ENCODE measurements at places on chromosomes 3 and 15.

DNA sequence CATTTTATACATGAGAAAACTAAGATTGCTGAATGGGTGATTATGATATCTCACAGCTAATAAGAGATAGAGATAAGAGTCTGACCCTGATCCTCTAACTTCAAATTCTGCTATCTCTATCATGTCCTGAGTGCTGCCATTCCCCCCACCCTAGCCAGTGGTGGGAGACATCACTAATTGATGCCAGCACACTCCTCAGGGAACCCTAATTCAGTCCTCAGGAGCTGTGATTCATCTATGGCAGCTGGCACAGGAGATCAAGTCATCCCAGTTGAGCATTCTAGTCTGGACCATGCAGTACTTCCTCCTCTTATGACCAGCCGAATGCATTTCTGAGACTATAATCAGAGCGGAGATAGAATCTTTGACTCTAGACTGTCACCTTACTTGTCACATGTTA is 71.9 kb downstream of the SYNM start:
- no peak for DNase-seq

GRCh38 chr15:50365570-50365969 is 10.6 kb upstream of the GABPB1 start:
- DNase-seq, result no peak

DNA sequence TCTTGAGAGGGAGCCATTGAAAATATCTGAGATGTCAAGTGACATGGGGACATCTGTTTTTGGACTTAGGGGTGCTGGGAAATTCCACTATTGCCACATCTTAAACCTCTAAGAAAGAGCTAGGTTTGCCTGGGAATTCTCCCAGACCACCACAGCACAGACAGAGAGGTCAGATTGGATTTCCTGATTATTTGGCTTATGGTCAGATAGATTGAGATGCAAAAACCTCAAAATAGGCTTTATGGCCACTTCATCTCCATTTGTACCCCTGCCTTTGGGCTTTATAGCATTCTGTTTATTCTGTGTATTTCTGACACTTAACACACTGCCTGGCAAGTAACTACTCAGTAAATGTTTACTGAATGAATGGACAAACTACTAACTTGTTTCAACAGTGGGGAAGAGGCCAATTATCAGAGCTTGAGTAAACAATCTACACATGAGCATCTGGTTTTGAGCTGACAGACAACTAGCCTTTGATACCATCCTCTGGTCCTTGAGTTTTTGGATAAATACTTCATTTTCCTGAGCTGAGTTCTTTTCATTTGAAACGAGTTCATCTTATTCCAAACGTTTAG is 81.8 kb downstream of the TP63 start:
- DNase-seq, result no peak

GRCh38 chr3:62873761-62874710 is 1.2 kb downstream of the CADPS start:
- no peak for DNase-seq

DNA sequence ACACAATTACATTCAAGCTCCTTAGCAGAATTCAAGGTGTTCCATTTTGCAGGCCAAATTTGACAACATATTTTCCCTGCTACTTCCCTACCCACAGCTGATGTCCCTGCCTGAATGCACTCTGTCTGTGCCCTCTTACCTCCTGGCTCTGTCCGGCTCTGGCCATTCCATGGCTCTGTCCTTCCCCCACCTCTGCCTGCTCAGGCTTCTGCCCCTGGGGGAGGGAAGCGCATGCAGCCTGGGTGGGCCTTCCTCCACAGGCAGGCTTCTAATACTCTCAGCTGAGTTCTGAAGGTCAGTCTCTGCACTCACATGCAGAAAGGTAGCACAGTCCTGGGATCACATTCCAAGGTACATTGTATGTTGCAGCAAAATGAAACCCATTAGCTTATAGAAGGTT is 113.6 kb upstream of the CACNA2D3 start:
- no peak for DNase-seq

GRCh38 chr15:79653533-79653932 is 221.4 kb downstream of the MINAR1 start:
- no peak for DNase-seq

GRCh38 chr3:30628901-30629590 is 22.6 kb downstream of the TGFBR2 start:
- no peak for DNase-seq

GRCh38 chr3:62049033-62049432 is 324.3 kb downstream of the FEZF2 start:
- no peak for DNase-seq

DNA sequence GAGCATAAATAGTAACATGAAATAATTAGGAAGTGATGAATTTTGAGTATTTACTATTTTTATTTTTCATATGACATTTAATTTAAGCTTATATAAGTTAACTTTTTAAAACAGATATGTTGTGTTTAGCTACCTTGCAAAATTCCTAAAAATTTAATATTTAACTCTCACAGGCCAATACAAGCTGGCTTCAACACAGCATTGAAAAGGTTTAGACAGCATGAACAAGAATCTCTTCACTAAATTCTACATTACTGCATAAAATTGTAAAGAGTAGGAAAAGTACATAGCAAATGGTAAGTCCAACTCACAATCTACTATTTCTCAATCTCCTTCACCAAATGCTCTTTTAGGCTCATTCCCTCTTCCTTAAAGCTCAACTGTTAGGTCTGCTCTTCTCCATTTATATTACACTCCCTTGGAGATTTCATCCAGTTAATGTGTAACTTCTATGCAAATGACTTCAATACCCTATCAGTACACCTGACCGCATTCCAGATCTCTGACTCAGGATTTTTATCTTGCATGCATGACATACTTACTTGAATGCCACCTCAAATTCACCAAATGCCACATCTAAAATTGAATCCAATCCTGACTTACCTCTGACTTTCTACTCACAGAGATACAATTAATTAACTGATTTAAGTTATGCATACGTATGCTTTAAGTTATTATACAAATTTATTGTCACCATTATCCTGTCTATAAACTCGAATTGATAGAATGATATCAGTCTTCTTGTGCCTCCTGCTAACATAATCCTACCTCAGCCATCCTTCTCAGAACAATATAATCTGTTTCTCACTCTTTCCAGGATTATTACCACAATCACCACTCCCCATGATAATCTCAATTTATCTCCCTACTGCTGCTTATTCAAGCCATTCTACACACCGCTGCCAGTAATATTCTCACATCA is 127.0 kb downstream of the STAG1 start:
- DNase-seq, result no peak

GRCh38 chr3:49785565-49786356 is 581 bp downstream of the IP6K1 start:
- DNase-seq, result peak; percentile 33

DNA sequence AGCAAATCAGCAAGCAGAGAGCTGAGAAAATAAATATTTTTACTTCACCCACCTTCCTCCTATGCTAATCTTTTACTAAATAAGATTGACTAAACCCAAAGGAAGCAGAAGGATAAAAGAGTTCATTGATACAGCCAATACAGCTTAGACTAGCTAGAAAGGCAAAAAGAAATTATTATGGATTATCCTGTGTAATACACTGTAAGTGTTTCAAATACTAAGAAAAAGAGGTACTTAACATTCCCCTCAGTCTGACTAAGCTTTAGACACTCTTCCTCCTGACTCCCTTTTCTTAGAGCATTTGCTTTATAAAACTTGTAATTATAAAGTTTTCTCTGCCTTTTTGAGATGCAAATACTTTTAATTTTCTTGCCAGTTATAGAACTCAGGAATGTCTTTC is 848.9 kb upstream of the CADM2 start:
- no peak for DNase-seq

DNA sequence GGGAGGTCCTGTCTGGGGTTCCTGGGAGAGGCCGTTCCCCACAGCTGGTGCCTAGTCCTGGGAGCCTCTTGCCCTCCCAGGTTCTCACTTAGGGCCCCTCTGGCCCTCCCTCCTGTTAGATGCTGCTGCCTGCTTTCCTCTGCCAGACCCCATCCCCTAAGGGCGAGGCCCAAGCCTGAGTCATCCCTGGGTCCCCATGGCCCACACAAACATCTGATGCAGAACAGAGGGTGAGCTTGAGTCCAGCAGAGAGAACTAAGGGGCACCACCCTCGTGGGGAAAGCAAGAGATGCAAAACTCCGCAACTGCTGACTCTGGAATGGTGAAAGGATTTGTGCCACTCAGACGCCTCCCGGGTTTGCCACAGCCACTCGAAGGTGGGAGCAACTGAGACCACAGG is 58.8 kb upstream of the TRPM1 start:
- DNase-seq, result no peak

DNA sequence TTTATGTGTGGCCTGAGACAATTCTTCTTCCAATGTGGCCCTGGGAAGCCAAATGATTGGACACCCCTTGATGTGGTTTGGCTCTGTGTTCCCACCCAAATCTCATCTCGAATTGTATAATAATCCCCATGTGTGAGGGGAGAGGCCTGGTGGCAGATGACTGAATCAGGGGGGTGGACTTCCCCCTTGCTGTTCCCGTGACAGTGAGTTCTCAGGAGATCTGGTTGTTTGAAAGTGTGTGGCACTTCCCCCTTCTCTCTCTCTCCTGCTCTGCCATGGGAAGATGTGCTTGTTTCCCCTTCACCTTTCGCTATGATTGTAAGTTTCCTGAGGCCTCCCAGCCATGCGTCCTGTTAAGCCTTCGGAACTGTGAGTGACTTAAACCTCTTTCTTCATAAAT is 60.1 kb upstream of the PARL start:
- DNase-seq, result no peak

DNA sequence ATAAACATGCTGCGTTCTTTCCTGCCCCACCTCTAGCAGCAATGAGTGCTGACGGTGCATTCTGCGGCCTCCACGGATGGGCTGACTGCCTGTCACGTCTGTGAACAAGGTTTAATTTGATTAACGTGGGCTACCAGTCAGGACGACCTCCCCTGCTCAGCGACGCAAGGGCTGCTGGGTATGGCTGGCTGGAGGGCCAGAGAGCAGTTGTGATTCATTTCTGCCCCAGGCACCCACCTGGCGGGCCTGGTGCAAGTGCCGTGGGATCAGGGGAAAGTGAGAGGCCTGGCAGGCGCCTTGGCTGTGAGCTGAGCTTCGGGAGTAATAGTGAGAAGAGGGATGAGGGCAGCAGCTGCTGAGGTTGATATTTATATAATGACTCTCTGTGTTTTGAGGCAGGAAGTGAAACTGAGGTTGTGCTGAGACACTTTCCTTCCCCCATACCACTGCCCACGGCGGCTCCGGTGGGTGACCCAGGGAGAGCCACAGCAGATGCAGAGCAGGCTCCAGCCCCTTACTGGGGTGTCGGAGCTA is 190.4 kb upstream of the BCL6 start:
- peak; percentile 50 for DNase-seq

- DNase-seq, result no peak
Measured at GRCh38 chr3:77186319-77186718, 146.4 kb downstream of the ROBO2 start.

DNA sequence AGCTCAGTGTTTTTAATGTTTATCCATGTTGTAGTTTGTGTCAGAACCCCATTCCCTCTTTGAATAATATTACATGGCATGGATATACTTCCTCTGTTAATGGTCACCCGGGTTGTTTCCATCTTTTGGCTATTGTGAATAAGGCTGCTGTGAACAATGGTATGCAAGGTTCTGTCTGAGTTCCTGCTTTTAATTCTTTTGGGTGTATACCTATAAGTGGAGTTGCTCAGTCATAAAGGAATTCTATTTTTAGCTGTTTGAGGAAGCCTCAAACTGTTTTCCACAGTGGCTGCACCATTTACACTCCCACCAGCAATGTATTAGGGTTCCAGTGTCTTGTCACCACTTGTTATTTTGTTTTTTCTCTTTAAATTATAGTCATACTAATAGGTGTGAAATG is 99.6 kb downstream of the SLC25A26 start:
- DNase-seq, result no peak

DNA sequence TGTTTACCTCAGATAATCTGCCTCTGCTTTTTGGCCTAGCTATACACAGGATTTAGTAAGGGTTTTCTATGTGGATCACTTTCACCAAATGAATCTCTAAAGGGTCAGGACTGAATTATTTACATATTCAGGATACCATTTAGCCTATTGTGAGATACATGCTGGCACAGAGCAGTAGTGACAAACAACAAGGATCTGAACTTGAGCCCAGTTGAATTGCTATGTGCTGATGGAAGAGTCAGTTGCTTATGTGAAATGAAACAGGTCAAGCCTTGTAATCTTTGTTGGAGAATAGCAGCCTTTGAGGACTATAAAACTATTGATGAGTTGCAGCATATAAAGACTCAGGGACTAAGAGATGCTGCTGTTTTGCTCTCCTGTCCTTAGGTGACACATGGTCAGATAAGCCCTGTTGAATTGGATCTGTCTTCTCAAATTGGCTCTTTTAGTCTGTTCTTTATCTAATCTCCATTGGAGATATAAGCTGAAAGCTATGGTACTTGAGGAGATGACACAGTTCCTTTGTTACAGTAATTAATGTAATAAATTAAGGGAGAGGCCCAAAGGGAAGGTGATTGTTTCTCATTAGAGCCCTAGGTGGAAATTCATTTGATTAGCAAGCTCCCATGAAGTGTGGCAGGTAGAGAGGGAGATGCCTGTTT is 30.4 kb downstream of the ZNF609 start:
- no peak for DNase-seq

GRCh38 chr15:53331328-53332190 is 427.9 kb downstream of the WDR72 start:
- no peak for DNase-seq

- DNase-seq, result no peak
Measured at GRCh38 chr3:40911264-40911663, 288.0 kb upstream of the CTNNB1 start.

DNA sequence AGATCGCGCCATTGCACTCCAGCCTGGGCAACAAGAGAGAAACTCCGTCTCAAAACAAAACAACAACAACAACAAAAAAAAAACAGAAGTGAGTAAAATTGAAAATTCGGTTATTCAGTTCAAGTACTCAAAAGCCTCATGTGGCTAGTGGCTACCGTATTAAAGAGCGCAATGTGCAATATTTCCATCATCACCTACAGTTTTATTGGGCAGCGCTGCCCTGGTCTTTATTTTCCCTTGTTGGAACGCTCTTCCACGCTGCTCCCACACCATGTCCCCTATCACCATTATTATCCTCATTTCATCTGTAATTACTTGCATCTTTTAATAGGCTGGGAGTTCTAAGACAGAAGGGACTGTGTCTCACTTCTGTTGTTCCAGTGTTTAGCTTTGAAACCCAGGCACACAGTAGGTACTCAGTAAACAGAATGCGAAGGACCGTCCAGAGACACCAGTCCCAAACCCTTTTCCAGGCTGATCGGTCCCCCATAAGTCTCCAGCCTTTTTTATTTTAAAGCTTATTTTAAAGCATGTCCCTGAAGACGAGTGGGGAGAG is 423 bp upstream of the HACD3 start:
- no peak for DNase-seq

DNA sequence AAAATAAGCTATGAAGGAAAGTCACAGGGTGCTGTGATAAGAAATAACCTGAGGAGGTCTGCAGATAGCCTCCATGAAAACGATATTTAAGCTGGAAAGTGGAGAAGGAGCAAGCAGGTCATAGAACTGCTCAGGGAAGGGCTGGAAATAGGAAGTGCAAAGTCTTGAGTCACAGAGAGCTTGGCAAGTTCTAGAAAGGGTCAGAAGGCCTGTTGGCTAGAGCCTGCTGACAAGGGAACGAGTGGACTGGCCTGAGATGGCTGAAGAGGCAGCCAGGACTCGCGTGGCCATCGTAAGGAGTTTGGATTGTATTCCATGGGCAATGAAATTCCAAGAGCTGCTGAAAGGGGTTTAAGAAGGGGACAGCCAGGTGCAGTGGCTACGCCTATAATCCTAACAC is 64.7 kb upstream of the IL12A start:
- DNase-seq, result no peak
